ENCODE measurements at places on chromosomes 5 and 9. TPM values are rescaled to one million over a fixed set of nuclear protein-coding genes. Genes with fewer than 3 reads are reported as not detected.

DNA sequence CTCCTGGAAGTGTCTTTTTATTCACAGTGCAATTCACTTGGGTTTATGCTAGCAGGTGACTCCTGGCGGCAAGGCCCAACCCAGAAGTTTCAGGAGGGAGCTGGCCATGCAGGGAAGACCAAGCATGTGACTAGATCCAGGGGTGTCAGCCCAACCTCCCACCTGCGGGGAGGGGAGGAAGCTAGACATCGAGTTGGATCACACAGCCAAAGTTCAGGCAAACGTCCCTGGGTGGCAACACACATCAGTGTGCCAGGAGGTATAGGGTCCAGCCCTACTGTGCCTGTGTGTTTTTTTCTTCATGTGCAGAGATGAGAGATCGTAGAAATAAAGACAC lies 25.3 kb downstream of the PNPLA7 start:
- H3K4me3 ChIP-seq = no peak overlapping the region
- no peak for DNase-seq
- no peaks in the 10 kb centered on the region for H3K36me3 ChIP-seq
- peaks cover 6% of the 10 kb centered on the region for H3K4me1 ChIP-seq
- H3K27me3 ChIP-seq = peaks cover 4% of the 10 kb centered on the region
- no peak overlapping the region for H3K27ac ChIP-seq

DNA sequence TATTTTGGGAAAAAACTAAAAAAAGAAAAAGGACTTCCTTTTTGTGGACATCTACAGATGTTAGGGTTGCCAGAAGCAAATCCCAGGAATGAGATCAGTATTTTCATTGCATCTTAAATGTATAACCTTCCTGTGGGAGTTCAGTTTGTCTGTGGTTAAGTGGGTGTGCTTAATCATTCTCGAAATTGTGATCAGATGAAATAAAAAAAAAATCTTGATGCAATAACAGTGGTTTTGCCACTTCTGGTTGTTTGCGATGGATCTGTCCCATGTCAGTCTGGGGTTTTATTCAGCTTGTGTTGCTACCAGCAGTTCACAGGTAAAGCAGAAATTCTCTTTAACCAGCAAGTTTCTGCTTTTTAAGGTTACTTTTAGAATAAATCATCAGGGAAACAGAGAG lies 179.0 kb downstream of the MAN2A1 start:
- H3K36me3 ChIP-seq = peaks cover 57% of the 10 kb centered on the region
- no peak overlapping the region for H3K27ac ChIP-seq
- DNase-seq = no peak
- H3K27me3 ChIP-seq = no peaks in the 10 kb centered on the region

Gene NOXA1
- total RNA-seq = 0.49 TPM

Gene DPH7
- 50.3 TPM for total RNA-seq
